Upper lobe of left lung (tissue), 6 donors: ENCODE measurements at places on chromosomes 16 and 17. TPM values are rescaled to one million over a fixed set of nuclear protein-coding genes. Genes with fewer than 3 reads are reported as not detected.

KCNJ16 gene
- 0.20 TPM for total RNA-seq

TP53TG3 gene
- not detected for total RNA-seq

PRAC2 gene
- total RNA-seq: not detected

DNA sequence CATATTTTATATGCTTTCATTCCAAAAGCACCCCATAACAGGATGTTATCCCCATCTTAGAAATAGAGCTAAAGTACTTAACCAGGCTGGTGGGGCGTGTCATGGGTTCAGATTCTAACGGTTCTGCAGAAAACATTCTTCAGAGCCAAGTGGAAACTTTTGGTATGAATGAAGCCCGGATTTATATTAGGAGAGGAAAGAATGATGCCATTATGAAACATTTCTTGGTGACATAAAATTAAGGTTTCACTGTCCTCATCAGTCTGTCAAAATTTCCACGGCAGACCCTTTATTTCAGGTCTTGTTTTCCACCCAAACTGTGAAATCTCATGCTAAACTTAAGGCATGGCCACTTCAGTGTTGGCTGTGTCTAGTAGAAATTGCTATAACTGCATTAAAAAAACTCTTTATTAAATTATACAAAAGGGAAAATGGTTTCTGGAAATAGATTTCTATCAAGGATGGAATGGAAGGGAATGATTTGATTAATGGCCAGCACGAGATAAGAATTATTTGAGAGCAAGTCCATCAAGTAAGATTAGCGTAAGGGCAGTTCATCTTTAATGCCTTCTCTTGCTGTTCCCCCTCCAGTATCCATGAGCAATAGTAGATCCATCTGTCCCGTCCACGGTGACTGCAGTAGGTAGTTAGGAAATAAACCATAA, 11.7 kb downstream of the PRKCA start:
- no peaks in the 10 kb centered on the region for H3K27me3 ChIP-seq
- DNase-seq: no peak
- H3K27ac ChIP-seq: no peak overlapping the region

DNA sequence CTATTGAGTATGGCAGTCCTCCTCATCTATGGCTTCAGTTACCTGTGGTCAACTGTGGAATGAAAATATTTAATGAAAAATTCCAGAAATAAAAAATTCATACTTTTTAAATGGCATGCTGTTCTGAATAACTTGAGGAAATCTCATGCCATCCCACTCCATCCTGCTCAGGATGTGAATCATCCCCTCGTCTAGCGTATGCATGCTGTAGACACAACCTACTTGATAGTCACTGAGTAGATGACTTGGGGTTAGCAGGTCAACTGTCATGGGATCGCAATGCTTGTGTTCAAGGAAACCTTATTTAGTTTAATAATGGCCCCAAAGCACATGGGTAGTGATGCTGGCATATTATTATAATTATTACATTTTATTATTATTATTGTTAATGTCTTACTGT, 4.8 kb upstream of the VAC14 start:
- H3K4me3 ChIP-seq: no peak overlapping the region
- H3K27ac ChIP-seq: no peak overlapping the region
- no peaks in the 10 kb centered on the region for H3K36me3 ChIP-seq
- no peaks in the 10 kb centered on the region for H3K4me1 ChIP-seq
- H3K27me3 ChIP-seq: no peaks in the 10 kb centered on the region

GRCh38 chr17:9236286-9237052, 215.2 kb downstream of the NTN1 start:
- peaks cover 22% of the 10 kb centered on the region for H3K4me1 ChIP-seq
- H3K27ac ChIP-seq: no peak overlapping the region
- H3K4me3 ChIP-seq: no peak overlapping the region
- no peaks in the 10 kb centered on the region for H3K36me3 ChIP-seq
- no peak for DNase-seq

DNA sequence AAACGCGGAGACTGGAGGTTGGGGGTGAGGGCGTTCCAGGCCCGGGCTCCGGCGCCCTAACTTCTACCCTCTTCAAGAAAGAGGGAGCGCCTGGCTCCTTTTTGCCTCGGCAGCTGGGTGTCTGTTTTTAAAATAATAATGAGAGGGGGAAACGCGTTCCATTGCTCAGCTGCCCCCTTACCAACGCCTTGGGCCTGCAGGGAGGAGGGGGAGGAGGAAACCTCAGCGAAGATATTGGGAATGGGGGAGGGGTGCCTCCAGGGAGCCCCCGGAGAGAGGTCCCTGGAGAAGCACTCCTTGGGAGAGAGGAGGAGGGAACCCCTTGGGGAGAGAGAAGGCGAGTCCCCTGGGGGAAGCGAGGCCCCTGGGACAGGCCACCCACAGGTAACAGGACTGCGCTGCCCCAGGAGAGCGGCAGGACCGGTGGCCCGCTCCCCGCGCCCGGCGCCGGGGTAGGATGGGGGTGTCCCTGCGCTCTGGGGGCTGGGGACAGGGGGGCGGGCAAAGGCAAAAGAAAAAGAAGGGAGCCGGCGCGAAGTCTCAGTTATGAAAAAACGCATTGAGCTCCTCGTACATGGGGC, 2.7 kb downstream of the NEUROD2 start:
- peaks cover 82% of the 10 kb centered on the region for H3K27me3 ChIP-seq
- no peaks in the 10 kb centered on the region for H3K36me3 ChIP-seq
- peaks cover 25% of the 10 kb centered on the region for H3K4me1 ChIP-seq
